Lower lobe of right lung (tissue), 2 donors: ENCODE measurements at places on chromosomes 3 and 15. TPM values are rescaled to one million over a fixed set of nuclear protein-coding genes. Genes with fewer than 3 reads are reported as not detected.

- H3K4me3 ChIP-seq: no peak overlapping the region
- no peaks in the 10 kb centered on the region for H3K36me3 ChIP-seq
- no peak overlapping the region for H3K27ac ChIP-seq
- no peak for DNase-seq
- no peaks in the 10 kb centered on the region for H3K27me3 ChIP-seq
These were observed 32.7 kb downstream of the CEMIP start for GRCh38 chr15:80811781-80812315.

Gene FOXB1
- total RNA-seq: not detected

DNA sequence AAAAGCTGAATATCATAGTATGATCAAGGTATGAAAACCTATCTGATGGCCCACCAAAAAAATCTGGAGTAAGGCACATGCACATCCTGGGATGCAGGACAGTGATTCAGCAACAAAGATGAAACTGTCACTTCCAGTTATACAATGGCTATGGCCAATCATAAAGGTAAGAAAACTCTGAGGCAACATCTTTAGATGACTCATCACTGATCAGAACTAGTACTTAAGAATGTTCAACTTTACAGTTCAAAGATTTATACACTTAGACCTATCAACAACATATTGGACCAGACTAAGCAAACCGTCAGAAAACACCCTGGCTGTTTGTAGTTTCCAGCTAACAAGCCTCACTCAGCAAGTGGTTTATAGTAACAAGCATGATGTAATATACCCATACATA lies 21.3 kb upstream of the PLCH1 start:
- H3K27me3 ChIP-seq: no peaks in the 10 kb centered on the region
- no peak overlapping the region for H3K27ac ChIP-seq
- no peak overlapping the region for H3K4me3 ChIP-seq
- DNase-seq: no peak
- H3K4me1 ChIP-seq: no peaks in the 10 kb centered on the region

Gene DLEC1
- 15.0 TPM for total RNA-seq

DNA sequence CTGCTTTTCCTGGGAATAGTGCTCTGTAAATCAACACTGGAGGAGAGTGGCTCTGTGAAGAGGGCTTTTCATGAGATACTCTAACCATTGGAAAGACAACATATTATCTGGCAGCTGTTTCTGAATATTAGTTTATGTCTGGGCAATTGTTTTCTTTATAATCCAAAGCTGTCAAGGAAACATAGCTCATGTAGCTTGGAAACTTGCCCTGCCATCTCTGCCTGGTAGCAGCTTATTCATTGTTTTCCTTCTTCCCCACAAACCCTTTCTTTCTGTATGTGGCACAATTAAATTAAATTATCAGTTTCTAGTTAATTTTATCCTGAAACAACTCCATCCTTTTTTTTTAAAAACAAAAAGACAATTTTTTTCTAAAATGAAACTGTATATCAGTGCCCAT lies 160.0 kb downstream of the EDEM1 start:
- H3K36me3 ChIP-seq: no peaks in the 10 kb centered on the region
- H3K4me3 ChIP-seq: no peak overlapping the region
- no peaks in the 10 kb centered on the region for H3K27me3 ChIP-seq

- H3K27me3 ChIP-seq: no peaks in the 10 kb centered on the region
- peaks cover 92% of the 10 kb centered on the region for H3K36me3 ChIP-seq
- no peaks in the 10 kb centered on the region for H3K4me1 ChIP-seq
- DNase-seq: peak; percentile 20
These were observed 40.0 kb downstream of the DNAH1 start for GRCh38 chr3:52356126-52356525.

Gene STXBP5L
- total RNA-seq: not detected

Gene TMEM40
- 1.0 TPM for total RNA-seq

GRCh38 chr15:99616773-99617342 lies 51.1 kb downstream of the MEF2A start:
- peaks cover 62% of the 10 kb centered on the region for H3K4me1 ChIP-seq
- no peak overlapping the region for H3K27ac ChIP-seq
- no peaks in the 10 kb centered on the region for H3K36me3 ChIP-seq
- no peak overlapping the region for H3K4me3 ChIP-seq

DNA sequence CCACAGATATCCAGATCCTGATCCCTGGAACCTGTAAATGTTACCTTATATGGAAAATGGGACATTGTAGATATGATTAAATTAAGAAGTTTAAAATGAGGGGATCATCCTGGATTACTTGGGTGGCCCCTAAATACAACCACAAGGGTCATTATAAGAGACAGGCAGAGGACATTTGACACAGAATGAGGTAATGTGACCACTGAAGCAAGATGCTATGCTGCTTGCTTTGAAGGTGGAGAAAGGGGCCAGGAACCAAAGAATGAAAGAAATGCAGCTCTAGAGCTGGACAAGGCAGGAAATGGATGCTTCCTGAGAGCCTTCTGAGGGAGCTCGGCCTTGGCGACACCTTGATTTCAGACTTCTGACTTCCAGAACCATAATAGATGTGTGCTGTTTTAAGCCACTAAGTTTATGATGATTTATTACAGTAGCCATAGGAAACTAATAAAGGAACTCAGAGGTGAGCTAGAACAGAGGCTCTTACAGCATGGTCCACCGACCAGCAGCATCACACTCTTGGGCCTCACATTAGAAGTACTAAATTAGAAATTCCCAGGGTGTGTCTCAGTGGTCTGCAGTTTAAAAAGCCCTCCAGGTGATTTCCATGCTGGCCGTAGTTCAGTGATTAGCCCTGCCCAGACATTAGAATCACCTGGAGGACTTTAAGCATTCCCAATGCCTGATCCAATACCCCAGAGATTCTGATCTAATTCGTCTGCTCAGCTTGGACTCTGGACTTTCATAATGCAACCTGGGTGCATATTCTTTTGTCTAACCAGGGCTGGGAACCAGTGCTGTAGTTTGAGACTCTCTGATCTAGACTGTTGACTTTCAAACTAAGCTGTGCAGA lies 7.5 kb downstream of the COLQ start:
- H3K27ac ChIP-seq: no peak overlapping the region
- no peaks in the 10 kb centered on the region for H3K36me3 ChIP-seq
- no peak overlapping the region for H3K4me3 ChIP-seq
- no peaks in the 10 kb centered on the region for H3K27me3 ChIP-seq
- no peak for DNase-seq
- H3K4me1 ChIP-seq: peaks cover 13% of the 10 kb centered on the region

GRCh38 chr3:188113756-188114155 lies 40.2 kb upstream of the LPP start:
- H3K4me3 ChIP-seq: no peak overlapping the region
- no peaks in the 10 kb centered on the region for H3K27me3 ChIP-seq

DNA sequence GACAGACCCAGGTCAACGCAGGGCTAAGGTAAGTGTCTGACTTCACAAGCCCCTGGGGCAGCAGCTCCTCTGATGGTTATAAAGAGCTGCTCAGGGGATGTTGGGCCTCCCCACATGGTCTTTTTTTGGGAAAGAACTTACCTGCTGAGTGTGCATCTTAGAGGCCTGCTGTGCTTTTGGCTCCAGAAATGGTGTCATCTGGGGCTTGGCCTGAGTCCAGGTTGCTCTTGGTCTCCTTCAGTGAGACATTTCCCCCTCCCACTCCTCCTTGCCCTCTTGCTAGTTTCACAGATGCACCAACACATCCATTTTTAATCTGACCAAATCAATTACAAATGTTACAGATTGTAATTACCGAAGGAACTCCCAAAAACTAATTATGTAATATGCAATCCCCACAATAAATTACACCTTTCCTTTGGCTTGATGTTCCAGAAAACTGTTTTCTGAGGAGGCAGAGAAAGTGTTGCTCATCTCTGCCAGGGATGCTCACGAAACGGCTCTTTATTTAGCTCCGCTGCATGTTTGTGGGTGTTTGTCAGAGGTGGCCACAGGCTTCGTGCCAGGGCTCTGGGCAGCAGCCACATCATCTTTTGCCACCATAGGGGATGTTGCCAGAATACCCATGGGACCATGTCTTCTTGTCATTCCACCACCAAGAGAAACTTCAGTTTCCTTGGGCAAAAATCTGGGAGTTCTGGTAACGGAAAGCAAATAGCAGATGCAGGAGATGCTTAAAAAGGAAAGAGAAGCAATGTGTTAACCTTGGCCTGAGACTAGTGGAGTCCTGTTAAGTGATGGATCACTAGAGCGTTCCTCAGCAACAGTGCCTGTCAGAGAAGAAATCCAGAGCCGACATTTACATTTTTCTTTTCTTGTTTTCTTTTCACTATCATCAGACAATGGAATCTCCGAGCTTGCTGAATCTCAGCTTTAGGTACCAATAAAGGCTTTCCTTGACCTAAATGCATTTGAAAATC lies 799.9 kb downstream of the AGBL1 start:
- no peaks in the 10 kb centered on the region for H3K36me3 ChIP-seq
- DNase-seq: no peak
- no peak overlapping the region for H3K27ac ChIP-seq
- no peak overlapping the region for H3K4me3 ChIP-seq
- no peaks in the 10 kb centered on the region for H3K27me3 ChIP-seq
- no peaks in the 10 kb centered on the region for H3K4me1 ChIP-seq

DNA sequence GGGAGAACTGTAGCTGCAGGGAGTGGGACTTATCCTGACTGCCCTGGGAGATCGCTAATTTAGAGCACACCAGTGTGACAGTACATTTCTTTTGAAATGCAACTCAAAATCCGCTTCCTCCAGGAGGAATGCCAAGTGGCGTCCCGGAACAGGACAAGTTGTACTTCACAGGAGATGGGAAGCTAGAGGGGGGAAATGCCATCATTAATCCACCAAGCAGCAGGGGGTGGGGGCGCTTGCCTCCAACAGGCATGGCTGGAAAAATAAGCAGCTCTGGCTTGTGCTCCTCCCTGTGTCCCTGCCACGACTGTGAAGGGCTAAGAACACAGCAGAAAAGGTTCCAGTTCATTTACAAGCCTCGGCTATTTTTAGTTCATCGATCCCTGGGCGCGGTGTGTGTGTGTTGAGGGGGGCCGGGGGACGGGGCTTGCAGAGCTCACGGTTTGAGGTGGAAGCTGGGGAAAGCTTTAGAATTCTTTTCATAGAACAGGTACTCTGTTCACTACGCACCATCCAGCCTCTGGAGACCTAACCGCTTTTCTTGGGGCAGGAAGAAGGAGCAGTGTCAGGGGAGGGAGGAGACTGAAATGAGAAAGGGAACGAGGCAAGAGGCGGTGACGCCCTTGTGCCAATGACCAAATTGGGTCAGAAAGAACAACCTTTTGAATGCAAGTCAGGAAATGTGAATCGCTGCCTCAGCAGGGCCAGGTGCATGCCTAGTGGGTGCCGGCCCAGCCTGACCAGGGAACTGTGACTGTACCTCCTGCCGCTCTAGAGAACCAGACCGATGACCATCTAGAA lies 51.8 kb upstream of the DGKG start:
- DNase-seq: peak; percentile 51
- H3K4me3 ChIP-seq: peak overlapping the region; percentile 43
- peak overlapping the region; percentile 21 for H3K27ac ChIP-seq

Gene FBLN2
- total RNA-seq: 40.8 TPM

Gene OR5K2
- total RNA-seq: not detected

Gene SLC6A20
- 4.2 TPM for total RNA-seq
